ENCODE measurements at places on chromosomes 7 and 10. TPM values are rescaled to one million over a fixed set of nuclear protein-coding genes. Genes with fewer than 3 reads are reported as not detected.

Gene PNLIPRP3
- 0.06 TPM for total RNA-seq

Gene ASB15
- not detected for total RNA-seq

Gene ADAMTS14
- total RNA-seq: 2.7 TPM

Gene CYP3A4
- not detected for total RNA-seq

Gene CHAT
- total RNA-seq: not detected

Gene SYT15B
- total RNA-seq: under 0.01 TPM

Gene TES
- 3.1 TPM for total RNA-seq

Gene C7orf33
- not detected for total RNA-seq

Gene GIMAP6
- not detected for total RNA-seq

Gene ATG9B
- total RNA-seq: 0.06 TPM

Gene HTR5A
- not detected for total RNA-seq

Gene OR2A1
- total RNA-seq: not detected

Gene PTF1A
- total RNA-seq: not detected

DNA sequence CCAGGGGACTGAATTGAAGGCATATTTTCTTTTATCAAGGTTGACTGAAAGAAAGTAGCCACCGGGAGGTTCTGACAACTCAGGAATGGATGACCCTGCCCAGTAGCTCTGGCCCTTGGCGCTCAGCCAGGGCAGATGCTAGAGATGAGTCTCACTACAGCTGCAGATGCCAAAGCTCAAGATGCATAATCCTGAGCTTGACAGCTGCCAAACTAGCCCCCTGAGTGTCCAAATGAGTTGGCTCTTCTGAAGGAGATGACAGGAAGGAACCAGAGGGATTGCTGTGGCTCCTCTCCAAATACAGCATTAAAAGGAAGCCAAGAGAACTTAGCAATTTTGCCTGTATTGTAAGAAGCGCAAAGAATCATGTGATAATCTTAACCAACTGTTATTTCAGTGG is 78.4 kb downstream of the NXPH1 start:
- peak; percentile 99 for DNase-seq

- DNase-seq: no peak
Measured at GRCh38 chr10:33570495-33570894, 236.0 kb upstream of the NRP1 start.

DNA sequence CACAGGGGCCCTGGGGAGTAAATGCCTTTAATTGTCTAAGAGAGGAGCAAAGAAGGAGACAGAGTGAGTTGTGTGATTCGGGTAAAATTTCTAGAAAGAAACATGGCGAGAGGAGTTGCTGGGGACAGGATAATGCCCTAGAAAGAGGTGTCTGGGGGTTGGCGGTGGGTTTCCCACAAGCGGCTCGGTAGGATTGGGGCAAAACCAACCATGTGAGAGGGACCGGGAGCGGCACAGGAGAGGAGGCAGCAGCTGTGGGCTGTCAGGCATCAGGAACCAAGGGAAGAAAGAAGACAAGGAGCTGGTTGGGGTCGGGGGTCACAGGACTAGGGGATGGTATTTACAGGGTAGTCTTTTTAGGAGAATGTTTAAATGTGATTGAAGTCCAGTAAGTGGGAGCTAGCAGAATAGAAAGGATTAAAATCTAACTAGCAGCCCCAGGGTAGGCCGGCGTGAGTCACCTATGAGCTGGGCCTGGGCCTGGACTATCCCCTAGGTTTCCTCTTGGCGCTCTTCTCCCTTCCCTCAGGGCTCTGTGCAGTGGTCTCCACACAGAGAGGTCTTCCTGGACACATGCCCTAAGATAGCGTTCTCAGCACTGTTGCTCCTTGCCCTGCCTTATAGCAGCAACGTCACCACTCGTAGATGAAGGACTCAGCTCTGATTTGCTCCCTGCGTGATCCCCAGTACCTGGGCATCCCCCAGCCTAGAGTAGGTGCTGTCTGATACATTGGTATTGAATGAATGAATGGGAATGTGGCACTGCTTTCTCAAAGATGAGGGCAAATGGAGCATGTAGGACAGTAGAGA is 32.6 kb downstream of the IKZF1 start:
- no peak for DNase-seq

DNA sequence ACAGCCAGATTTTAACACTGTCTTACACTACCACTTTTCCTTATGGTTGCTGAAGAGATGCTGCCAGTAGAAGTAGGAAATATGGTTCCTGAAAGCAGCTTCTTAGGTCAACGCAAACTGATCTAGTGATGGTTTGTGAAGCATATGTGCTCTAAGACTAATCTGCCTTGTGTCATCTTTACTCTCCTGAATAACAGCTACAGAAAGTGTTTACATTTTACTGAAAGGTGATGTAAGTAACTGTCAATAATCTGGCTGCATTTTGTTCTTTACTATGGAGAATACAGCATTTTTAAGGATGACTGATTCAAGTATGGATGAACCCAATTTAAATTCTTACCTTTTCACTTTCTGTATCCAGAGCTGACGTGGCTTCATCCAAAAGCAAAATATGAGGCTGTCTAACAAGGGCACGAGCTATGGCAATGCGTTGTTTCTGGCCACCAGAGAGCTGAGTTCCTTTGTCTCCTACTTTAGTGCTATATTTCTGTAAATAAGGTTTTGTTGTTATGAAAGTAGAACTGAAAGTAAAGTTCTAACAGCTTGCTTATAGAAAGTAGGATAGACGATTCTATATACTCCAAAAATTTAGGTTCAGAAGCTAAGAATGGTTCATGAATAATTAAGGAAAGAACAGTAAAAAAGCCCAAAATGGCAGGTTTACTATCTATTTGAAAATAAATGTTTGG is 30.2 kb upstream of the ABCB4 start:
- no peak for DNase-seq

- DNase-seq: no peak
Measured at GRCh38 chr7:120468611-120469010, 195.6 kb downstream of the KCND2 start.

GRCh38 chr7:127765150-127765549 is 113.2 kb downstream of the SND1 start:
- no peak for DNase-seq

DNA sequence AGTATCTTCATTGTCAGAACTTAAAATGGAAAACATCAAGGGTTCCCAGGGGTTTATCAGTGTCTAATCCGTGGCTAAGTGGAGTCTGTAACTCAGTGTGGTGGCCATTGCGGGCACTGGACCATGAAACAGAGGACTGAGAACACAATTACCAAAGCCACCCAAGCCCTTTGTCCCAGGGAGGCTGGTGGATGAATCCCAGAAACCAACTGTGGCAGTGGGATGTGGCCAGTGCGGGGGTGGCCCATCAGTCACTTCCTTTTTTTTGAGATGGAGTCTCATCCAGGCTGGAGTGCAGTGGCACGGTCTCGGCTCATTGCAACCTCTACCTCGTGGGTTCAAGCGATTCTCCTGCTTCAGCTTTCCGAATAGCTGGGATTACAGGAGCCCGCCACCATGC is 61.8 kb downstream of the TACC2 start:
- no peak for DNase-seq

GRCh38 chr7:13724977-13725566 is 264.4 kb downstream of the ETV1 start:
- no peak for DNase-seq

- peak; percentile 10 for DNase-seq
Measured at GRCh38 chr10:110977662-110978061, 58.3 kb downstream of the SHOC2 start.

GRCh38 chr10:1628757-1629156 is 108.6 kb downstream of the ADARB2 start:
- no peak for DNase-seq

DNA sequence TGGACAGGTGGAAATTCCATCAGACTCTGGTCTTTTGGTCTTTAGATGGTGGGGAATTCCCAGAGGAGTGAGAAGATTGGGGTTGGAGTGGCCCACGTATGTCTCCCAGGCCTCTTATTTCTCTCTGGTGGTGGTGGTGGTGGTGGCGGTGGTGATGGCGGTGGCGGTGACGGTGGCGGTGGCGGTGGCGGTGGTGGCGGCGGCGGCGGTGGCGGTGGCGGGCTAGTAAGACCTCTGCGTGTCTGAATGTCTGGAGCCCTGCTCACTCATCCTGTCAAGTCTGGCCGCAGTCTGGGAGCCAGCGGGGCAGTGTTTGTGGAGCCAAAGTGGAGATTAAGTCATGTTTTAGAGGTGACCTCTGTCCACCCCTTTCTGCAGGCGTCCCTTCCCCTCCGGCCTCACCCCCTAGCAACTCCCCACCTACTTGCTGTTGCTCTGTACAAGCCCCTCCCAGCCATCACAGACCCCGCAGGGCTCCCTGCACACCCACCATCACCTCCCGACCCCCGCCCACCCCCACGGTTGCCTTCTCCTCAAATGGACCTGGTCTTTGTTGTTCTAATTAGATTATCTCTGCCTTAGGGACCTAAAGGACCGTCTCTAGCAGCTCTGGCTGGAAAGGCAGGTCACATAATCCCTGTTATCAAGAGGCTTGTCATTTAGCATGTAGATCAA is 165.0 kb upstream of the TBX20 start:
- no peak for DNase-seq

DNA sequence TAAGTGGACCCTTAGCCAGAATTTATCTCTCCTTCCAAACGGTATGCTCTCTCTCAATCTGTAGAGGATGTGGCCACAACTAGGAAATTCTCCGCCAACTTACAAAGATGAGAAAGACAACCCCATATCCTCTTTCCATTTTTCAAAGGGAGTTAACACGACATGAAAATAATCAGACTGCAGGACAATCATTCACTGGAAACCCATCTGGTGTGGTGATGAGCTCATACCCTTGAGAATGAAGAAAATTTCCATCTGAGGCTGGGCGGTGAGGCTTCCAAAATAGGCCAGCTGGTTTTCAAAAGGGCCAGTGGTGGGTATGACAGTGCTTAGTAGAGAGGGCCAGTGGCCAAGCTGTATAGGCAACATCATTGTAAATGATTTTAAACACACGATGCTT is 369.6 kb downstream of the FRMD4A start:
- peak; percentile 96 for DNase-seq

GRCh38 chr7:41921453-41921981 is 218.6 kb upstream of the INHBA start:
- DNase-seq: peak; percentile 62

DNA sequence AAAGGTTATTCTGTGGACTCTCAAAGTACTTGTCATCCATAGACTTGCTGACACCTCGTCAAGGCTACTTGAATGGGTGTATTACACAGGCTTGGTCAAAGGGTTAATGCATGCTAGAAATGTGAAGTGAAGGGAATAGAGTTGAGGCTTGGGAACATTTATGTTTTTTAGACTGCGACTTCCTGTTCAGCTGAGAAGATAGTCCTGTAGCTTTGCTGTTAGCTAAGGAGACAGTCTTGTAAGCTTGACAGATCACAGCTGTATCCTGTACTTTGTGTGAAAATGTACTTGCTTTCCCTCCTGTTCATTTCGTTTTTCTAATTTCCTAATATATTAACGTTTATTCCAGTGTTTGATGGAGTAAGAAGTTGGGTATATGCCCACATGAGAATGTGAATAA is 52.1 kb downstream of the ADD3 start:
- no peak for DNase-seq

DNA sequence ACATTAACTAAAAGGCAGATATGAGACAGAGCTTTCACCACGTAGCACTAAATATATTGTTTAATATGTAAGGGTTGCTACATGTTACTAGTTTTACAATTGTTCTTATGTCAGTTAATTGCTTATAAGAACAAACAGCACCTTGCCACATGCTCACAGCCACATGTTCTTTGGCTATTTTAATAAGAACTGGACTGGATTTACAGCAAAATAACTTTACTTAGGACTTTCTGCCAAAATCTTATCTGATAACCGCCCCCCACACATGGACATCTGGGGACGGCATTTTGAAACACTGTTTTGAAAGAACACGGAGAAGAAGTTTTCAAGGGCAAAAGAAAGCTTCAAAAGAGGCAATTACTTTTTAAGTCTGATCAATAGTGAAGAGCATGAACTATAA is 45.3 kb downstream of the JAZF1 start:
- DNase-seq: no peak

Data from LHCN-M2 (cell line).